MM.1S (cell line): ENCODE measurements at places on chromosomes 3 and 15.
A peak's percentile ranks its signal among the peaks of the same experiment; 100 is the strongest.

DNA sequence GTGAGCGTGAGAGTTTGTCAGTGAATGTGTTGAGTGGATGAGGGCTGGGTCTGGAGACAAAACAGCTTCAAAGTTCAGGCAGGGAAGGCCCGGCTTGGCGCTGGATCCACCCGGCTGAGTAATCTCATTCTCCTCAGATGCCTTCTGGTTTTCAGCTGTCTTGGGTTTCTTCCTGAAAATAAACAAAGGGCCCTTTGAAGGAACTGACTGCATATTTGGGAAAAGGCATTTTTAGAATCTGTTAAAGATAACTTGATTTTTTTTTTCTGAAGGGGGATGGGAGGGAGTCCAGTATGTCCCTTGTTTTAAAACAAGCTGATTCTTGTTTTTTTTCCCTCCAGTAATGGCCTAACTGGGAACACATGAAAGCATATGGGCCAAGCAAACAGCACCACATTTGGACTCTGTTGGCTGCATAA, 86.4 kb downstream of the TIGIT start:
- DNase-seq = no peak

GRCh38 chr3:112925969-112926368, 48.9 kb downstream of the CD200R1 start:
- no peak for DNase-seq

DNA sequence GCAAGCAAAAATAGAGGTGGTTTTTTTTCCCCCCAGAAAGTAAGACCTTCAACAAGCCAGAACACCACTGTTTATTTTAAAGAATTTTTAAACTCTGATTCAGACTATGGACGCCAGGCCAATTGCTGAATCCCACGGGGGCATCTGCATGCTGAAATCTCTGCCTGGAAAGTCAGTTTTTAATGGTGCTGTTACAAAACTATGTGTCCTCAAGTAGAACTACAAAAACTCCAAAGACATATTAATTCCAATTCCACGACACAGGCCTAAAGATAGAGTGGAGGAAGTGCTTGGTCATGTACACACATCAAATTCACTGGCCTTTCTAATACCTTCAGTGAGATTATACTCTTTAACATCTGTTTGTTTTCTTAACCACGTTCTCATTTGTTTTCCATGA, 490.5 kb upstream of the NR2F2 start:
- DNase-seq = no peak

GRCh38 chr3:172275586-172275985, 172.7 kb downstream of the GHSR start:
- no peak for DNase-seq

- no peak for DNase-seq
These were observed 143.8 kb downstream of the TPRA1 start for GRCh38 chr3:127446756-127447155.

DNA sequence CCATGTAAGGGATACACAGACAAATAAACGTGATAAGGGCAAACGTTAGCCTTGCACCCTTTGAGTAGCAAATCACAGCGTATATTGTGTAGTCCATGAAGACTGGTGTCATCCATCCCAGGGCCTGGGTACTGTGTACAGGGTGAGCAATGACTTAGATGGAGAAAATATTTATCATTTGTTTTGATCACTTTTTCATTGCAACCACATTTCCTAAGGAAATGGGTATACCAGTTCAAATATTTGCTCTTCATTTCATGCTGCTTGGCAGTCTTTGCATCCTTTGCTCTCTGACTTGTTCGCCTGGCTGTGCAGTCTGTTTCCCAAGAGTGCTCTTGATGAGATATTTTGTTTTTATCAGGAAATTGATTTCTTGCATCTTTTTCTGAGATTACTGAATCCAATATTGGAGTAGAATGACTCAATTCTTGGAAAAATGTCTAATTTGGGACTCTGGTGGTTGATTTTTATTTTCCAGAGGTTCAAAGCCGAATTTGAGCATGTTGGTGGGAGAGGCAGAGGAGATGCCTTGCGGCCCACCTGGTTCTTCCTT, 424.6 kb upstream of the SEMA6D start:
- no peak for DNase-seq

GRCh38 chr15:95830281-95830680, 500.2 kb upstream of the NR2F2 start:
- DNase-seq = no peak

GRCh38 chr15:29106116-29106515, 163.5 kb downstream of the NSMCE3 start:
- DNase-seq = no peak

DNA sequence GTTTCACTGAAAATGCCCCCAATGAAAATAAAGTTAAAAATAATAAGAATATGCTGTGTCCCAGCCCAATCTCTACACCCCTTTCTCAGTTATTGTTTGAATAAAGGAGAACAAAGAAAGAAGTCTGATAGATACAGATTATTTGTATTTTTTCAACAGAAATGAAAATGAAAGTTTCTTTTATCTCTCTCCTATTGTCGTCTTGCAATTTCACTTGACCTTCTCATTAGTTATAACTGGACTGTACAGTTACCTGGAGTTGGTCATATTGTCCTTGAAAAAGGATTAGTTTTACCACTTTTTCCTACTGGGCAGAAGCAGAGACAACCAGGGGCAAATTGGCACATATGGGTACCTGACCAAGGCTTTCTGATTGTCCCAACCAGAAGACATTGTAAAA, 440.0 kb downstream of the PDCD6IP start:
- DNase-seq = no peak

- peak; percentile 88 for DNase-seq
These were observed 21.9 kb downstream of the IL12A start for GRCh38 chr3:160010578-160010977.

- no peak for DNase-seq
These were observed 816.4 kb downstream of the ROBO1 start for GRCh38 chr3:78951342-78951945.

- DNase-seq = no peak
These were observed 82.8 kb downstream of the EBLN2 start for GRCh38 chr3:73144276-73144675.

DNA sequence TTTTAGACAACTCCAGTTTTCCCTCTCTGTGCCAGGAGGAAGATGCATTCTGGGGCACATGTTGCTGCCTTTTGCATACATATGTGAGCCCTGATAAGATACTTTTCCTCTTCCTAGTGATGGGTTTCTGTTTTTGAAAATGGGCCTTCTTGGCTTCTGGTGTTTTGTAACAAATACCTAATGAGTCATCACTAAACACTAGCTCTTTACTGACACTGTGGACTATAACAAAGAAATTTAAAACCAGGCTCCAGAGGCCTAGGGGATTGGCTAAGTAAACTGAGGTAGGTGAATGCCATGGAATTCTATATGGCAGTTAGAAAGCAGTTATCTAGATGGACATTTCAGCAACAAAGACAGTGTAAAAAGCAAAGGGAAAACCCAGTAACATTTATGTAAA, 93.4 kb upstream of the NR2E3 start:
- DNase-seq = no peak

- DNase-seq = no peak
These were observed 166.4 kb upstream of the TLE3 start for GRCh38 chr15:70264014-70264582.

GRCh38 chr3:131151-131888, 65.2 kb upstream of the CHL1 start:
- no peak for DNase-seq

DNA sequence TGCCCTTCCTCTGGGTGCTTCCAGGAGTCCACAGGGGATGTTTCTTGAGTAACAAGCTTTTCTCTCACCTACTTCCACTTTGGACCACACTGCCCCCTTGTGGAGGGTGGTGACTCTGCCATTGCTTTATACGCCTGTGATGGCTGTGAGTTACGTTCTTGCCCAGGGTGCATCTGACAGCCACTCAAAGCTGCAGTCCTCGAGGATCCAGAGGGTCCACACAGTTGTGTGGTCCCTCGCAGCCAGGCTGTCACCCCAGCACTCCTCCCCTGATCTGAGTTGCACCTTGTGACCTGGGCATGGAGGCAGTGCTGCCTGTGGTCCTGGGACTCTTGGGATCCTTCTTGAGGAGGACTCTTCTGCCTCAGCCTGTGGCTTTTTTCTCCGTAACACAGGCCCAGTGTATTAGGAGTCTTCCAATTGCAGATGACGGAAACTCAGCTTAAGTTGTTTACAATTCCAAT, 23.4 kb downstream of the FOXL2 start:
- peak; percentile 82 for DNase-seq

DNA sequence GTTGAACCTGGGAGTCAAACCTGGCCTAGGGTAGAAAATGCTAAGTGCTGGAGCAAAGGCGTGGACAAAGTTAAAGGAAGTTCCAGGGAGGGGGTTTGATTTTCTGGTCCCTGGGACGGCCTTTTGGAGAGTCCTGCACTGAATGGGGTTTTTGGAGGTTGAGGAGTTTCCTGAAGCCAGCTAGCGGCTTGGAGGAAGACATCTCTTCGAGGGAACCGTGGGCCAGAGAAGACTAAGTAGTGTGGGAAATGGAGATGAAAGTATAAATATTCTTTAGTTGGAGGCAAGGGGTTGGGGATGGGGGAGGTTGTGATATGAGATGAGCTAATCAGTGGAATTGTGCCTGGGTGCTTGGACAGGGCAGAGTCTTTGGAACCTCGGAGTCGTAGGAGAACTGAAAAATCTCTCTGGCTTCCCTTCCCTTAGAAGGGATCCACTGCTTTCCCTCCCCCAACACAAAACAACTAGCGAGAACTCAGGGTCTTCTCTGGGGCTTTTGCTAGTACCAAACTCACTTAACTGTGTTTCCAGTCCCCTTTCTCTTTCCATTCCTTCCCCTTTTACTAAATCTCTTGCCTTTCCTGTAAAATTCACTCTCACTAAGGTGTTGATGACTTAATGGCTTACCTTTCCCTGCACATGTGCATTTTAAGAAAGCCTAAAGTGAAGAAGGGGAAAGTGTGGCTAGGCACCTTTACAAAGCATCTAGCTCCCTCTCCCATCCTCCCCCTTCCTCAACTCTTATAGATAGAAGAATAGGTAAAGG, 1.0 kb downstream of the LPP start:
- no peak for DNase-seq

DNA sequence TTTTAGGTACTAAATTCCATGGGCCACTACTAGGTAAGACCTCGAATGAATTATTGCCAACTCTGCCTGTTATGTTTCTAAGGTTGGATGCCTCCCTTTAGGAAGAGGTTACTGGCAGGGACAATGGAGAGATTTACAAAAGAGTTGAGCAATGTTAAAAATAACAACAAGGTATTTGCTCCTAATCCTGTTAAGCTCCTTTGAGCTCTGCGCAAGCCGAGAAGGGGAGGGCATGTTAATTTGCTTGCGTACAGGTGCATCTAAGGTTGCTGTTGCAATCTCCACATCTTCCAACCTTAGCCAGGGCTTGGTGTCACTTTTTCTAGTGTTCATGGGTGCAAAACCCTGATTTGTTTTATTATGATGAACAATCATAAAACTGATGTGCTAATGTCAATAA, 161.5 kb upstream of the TPM1 start:
- no peak for DNase-seq

DNA sequence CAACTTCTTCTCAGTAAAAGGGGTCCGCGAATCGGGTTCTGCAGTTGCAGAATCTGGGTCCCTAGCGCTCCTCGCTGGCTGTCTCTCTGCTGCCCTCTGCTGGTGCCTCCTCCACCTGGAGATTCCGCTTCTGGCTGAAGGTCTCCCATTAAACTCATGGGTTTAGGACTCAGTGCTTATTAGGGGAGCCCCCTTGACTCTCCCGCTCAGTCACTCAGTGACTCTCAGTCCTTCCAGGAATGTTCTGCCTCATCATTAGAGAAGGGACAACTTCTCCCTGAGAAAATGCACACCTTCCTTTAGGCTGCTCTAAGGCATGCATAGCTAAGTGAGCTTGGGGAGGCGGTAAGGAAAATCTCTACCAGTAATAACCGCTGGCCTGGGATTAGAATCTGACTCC, 7.1 kb downstream of the CPN2 start:
- peak; percentile 73 for DNase-seq

GRCh38 chr3:47849699-47850563, 47.0 kb downstream of the DHX30 start:
- DNase-seq = no peak

- no peak for DNase-seq
These were observed 9.7 kb downstream of the TPM1 start for GRCh38 chr15:63052077-63052841.

GRCh38 chr15:56616551-56616950, 116.8 kb downstream of the ZNF280D start:
- DNase-seq = no peak

DNA sequence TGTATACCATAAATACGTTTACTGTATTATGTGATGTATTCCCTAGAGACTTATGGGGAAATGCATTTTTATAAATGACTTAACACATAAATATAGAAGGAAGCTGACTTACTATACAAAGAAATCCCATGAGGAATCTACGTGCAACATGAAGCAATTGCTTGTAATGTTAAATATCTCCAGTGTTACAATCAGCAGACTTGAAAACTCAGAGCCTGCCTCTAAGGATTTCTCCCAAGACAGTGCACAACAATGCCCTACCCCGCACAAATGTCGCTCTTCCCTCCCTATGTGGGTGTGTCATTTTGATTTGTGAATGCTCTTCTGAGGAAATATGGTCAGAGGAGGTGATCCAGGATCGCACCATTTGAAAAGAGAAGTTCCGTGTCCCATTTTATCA, 629.0 kb downstream of the NR2F2 start:
- DNase-seq = no peak

DNA sequence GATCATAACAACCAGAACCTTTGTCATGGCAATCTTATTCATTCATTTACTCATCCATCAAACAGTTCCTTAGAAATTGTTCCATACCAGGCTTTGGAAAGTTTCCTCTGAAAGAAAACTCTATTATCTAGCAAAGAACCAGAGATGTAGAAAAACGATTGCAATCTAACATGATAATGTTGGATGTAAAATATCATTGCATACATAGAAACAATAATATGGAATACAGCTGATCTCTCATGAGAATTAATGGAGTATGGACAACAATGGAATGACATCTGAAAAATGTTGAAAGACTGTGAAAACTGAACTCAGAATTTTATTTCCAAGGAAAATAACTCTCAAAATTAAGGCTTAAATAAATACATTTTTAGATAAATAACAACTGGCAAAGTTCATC, 665.4 kb downstream of the NLGN1 start:
- DNase-seq = no peak

GRCh38 chr3:153970741-153971347, 150.3 kb upstream of the ARHGEF26 start:
- DNase-seq = peak; percentile 46

DNA sequence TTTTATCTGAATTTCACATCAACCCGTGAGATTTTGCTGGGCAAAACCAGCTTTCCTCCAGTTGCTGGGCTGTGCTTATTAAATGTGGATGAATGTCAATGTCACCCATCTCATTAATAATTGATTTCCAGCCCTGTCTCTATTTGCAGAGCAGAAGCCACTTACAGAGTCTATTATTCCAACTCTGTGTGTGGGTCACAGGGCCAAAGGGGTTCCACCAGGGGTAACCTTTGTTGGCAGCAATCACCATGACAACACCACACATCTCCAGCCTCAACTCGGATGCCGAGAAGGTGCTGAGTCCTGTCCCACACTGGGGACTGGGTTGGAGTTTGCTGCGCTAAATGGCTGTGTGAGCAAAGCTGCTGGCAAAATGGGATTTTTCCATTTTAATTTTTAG, 51.1 kb upstream of the WNT5A start:
- no peak for DNase-seq
